ENCODE measurements at places on chromosomes 16 and 17.

DNA sequence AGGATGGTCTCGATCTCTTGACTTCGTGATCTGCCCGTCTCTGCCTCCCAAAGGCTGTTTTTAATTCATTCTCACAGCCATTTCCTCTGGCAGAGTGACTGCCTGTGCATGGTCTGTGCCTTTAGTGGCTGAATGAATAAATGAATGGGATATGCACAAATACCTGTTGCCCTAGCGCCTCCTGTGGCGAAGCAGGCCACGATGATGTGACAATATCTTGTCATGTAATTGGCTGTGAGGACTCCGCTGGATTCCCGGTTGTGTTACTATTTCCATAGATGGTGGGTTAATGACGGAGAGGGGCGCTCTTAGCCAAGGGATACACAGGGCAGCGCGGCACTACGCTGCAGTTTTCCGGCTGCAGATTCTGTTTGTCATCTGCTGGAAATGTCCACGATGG lies 26.8 kb upstream of the ENDOV start:
- DNase-seq: no peak

- no peak for DNase-seq
Observed at GRCh38 chr16:12340151-12340733, 363.7 kb downstream of the SNX29 start.

DNA sequence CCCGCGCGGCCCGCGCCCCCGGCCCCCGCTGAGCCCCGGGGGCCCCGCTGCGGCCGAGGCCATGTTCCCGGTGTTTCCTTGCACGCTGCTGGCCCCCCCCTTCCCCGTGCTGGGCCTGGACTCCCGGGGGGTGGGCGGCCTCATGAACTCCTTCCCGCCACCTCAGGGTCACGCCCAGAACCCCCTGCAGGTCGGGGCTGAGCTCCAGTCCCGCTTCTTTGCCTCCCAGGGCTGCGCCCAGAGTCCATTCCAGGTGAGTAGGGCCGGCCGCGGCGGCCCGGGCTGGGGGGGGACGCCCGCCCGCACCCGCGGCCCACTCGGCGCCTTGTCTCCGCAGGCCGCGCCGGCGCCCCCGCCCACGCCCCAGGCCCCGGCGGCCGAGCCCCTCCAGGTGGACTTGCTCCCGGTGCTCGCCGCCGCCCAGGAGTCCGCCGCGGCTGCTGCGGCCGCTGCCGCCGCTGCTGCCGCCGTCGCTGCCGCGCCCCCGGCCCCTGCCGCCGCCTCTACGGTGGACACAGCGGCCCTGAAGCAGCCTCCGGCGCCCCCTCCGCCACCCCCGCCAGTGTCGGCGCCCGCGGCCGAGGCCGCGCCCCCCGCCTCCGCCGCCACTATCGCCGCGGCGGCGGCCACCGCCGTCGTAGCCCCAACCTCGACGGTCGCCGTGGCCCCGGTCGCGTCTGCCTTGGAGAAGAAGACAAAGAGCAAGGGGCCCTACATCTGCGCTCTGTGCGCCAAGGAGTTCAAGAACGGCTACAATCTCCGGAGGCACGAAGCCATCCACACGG lies 504 bp downstream of the MAZ start:
- no peak for DNase-seq

GRCh38 chr17:21034340-21035235 lies 8.2 kb downstream of the USP22 start:
- DNase-seq: no peak

Data from substantia nigra (tissue), 51 donors.